ENCODE measurements at places on chromosomes 3 and 15.

DNA sequence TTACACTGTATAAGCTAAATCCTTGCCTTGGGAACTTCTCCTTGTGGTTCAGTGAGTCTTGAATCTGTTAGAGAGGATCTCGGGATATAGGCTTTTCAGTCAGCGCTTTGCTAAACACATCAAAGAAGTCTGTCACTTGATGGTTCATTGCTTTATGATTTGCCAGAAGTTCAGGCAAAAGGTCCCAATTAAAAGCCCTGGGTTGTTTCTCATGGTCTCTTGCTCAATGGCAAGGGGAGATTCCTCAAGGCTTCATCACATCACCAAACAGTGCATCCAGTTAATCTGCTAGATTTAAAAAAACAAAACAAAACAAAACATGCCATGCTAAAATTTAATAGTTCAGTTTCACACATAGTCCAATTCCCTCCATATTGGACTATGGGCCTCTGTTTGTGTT, 114.8 kb downstream of the FILIP1L start:
- DNase-seq: no peak

DNA sequence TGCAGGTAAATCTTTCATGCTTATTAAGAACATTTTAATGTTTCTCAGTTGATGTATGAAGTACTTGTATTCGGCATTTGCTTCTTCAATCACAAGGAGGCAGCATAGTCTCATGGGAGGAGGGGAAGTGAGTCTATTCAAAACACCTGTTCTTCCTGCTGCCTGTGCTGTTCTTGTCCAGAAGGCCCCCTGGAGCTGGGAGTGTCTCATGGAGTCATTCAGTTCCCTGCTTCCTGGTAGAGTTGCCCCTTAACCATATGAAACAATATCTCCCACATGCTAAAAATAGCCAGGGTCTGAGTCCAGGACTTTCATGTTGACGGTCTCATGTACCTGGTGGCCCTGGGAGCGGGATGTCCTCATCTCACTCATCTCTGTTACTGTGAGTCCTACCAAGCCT, 15.5 kb upstream of the PPP1R2 start:
- peak; percentile 76 for DNase-seq

DNA sequence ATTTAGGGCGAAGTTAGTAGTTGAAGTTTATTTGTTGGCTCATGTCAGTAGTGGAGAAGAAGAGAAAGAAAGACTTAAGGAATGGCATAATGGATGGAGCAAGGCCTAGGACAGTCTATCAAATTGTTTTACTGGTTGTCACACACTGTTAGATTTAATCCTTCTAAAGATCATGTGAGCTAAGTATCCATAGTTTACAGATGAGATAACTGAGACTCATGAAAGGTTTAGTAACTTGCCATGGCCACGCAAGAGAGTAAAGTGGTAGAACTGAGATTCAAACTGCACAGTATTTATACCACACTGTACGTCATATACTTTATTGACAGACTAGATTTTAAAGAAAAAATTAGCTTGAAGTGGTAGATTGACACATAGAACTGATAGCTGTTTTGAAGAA, 11.4 kb downstream of the SPRED1 start:
- no peak for DNase-seq

DNA sequence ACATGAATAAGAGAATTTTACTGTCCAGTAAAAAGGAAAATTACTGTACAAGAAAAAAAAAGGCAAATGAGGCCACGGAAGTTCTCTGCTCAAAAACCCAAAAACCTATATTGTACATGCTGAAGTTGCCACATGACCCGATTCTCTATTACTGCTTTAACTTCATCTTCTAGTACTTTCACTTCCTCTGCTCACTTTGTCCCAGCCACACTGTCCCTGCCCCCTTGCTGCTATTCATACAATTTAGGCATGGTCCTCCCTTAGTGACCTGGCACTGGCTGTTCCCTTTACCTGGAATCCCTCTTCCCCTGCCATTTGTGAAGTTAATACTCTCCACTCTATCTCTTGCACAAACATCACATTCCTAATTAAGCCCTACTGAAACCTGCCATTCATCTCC, 457.4 kb downstream of the MAGI1 start:
- DNase-seq: no peak

DNA sequence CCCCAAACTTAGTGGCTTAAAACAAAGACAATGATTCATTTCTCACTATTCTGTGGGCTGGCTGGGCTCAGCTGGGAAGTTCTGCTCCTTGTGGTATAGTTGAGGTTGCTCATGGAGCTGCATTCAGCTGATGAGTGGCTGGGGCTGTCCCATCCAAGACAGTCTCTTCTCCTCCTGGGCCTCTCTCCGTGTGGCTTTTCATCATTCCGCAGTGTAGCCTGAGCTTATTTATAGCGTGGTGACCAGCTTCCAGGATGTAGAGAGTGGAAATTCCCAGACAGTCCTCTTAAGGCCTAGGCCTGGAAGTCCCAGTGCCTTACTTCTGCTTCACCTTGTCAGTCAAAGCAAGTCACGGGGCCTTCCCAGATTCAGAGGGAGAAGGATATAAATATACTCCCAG, 136.7 kb upstream of the DAZL start:
- DNase-seq: no peak

GRCh38 chr3:78497021-78497420, 1270.8 kb downstream of the ROBO1 start:
- DNase-seq: peak; percentile 71

- no peak for DNase-seq
These were observed 295 bp downstream of the ZWILCH start for GRCh38 chr15:66505430-66505811.

GRCh38 chr3:122074621-122075265, 19.6 kb downstream of the CD86 start:
- no peak for DNase-seq

DNA sequence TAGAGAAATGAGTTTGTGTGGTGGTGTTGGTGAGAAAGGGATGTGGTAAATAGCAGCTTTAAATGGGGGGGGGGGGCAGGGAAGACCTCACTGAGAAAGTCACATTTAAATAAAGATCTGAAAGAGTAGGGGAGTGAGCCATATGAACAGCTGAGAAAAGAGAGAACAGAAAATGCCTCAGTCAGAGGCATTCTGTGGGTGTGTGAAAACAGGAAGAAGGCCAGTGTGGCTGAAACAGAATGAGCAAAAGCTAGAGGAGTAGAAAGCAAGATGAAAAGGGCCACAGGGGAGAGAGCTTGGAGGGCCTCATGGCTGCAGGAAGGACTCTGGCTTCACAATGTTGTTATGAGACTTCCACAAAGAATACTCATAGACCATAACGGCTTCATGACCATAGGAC, 783.3 kb downstream of the ZPLD1 start:
- DNase-seq: no peak

DNA sequence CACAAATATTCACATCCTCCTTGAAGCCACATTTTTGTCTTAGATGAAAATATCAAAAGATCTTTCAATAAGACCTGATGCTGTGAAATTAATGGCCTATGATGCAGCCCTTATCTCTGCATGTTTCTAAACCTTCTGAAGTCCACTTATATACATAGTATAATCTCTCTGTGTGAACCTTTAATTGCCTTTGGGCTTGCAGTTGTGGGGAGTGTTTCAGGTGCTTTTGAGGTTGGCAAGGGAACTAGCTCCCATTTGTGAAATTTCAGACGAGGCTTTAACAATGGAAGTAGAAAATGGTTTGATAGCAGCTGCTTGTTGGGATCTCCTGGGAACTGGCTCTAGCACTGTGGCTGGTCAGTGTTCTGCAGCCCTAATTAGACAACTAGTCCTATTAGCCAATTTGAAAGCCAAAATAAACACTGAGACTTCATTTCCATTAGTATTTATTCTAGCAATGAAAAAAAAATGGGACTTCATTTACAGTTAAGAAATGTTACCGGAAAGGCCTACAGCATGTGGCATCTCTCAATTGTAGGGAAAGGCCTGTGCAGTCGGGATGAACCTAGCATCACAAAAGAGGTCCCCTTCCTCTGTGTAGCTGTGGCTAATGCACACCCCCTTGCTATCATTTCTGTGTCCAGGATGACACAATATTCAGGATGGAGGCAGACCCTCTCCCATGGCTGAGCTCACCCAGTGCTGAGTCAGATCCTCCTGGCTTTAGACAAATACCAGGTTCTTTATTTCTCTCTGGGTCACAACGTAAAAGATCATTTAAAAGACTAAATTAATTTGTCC, 140.7 kb upstream of the TRIM42 start:
- DNase-seq: peak; percentile 86

- DNase-seq: peak; percentile 19
These were observed 40.3 kb downstream of the KCNAB1 start for GRCh38 chr3:156160647-156161046.

- DNase-seq: no peak
These were observed 15.3 kb downstream of the DPH6 start for GRCh38 chr15:35530698-35531097.

DNA sequence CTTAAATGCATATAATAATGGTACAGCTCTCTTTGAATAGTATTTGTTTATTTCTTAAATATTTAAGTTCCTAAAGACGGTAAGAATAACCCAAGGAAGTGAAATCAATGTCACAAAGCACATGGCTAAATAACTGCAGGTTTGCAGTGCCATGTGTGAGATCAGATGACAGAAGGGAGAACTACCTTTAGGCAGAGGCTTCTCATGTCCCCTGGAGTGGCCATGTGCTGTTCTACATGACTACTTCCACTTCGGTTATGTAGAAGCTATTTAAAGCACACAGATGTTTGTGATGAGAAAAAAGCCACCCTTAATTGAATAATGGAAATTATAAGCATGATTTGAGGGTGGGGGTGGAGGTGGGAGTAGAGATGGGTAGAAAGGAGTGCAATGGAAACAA, 109.1 kb downstream of the UBE3A start:
- DNase-seq: no peak

GRCh38 chr3:171375666-171376595, 84.3 kb downstream of the TNIK start:
- no peak for DNase-seq

DNA sequence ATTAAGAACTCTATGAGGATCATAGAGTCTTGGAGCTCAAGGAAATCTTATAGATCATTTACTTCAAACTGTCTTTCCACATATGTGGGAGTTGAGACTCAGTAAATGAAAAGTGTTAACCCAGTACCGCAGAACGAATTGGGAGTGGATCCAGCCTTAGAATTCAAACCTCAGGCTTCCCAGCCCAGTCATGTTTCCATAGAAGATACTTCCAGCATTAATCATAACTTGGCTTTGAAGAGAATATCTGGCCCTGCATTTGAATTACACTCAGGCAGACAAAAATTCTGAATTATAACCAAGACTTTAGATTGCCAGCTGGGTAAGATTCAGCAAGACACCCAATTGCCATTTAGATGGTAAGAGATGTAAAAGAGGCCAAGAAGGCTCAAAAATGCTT, 972.0 kb downstream of the TUSC7 start:
- no peak for DNase-seq

- no peak for DNase-seq
These were observed 49.2 kb downstream of the HDGFL3 start for GRCh38 chr15:83158393-83158792.

DNA sequence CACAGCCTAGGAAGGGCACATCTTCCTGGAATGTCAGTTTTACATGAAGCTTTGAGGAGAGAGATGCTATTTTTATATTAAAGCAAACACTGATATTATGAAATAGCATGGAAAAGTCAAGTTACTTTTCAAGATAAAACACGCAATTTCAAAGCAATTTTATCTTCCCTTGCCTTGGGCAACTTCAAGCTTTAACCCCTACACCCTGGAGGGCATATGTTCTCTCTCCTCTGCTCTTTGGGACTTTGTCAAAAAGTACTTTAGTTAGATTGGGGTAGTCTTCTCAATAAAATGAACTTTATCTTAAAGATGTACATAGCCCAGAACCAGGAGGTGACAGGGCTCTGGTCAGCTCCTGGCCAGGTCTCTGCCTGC, 86.9 kb upstream of the PLXNA1 start:
- DNase-seq: no peak

GRCh38 chr3:133821767-133822638, 16.4 kb downstream of the SRPRB start:
- DNase-seq: no peak

DNA sequence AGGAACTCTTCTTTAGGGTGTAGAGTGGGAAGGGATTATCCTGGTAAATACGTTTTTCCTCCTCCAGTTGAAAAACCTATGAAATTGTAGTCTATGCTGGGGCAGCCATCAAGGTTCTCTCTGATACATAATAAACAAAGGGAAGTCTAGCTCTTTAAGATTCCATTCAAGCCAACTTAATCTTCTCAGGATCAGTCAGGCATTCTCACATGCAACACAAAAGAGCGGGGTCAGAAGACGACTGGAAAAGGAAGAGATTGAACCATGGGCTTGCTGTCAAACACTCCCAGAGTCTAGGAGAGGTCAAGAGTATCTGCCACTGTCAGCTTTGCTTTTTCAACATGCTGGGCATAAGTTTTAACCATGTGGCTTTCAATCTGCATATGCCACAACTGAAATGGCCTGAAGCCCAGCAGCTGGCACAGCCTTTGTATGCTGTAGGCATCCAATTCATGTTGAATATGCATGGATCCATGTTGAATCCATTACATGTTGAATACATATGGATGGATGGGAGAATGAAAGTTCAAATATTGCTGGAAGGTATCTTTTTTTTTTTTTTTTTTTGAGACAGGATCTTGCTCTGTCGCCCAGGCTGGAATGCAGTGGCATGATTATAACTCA, 8.5 kb downstream of the TRAT1 start:
- no peak for DNase-seq

- DNase-seq: peak; percentile 22
These were observed 118.1 kb downstream of the TBC1D2B start for GRCh38 chr15:77959432-77959879.

DNA sequence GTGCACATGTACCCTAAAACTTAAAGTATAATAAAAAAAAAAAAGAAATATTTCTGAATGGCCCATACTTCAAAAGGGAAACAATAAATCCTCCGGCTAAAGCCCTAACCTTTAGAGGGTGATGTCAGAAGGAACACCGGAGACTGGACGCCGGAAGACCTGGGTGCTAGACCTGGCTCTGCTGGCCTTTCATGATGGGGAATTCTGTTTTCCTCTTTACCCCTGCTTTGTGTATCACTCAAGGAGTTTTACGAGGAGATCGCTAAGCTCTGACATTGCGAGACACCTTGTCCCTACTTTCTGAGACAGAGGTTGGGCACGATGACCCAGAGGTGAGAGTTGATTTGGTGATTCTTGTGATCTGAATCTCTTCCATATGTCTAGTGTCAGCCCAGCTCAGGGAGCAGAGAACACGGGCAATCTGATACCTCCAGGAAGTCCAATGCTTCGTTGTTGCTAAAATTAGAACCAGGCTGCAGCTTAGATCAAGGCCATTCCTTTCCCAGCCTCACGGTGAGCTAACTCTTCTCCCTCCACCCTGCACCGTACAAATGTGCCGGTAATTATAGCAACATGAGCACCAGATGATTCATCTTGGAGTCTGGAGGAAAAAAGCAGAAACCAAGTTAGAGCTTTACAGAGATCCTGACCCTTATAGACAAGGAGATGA, 42.0 kb upstream of the CFAP161 start:
- no peak for DNase-seq

Measured in NCI-H1105 treated with DMSO at 0.1 percent for 48 hours (cell line).